ENCODE measurements at places on chromosomes 5 and 9.

GRCh38 chr5:135032999-135033861, 798 bp downstream of the PITX1 start:
- DNase-seq: peak; percentile 51

- DNase-seq: no peak
Measured at GRCh38 chr5:157446412-157446935, 13.5 kb upstream of the NIPAL4 start.

DNA sequence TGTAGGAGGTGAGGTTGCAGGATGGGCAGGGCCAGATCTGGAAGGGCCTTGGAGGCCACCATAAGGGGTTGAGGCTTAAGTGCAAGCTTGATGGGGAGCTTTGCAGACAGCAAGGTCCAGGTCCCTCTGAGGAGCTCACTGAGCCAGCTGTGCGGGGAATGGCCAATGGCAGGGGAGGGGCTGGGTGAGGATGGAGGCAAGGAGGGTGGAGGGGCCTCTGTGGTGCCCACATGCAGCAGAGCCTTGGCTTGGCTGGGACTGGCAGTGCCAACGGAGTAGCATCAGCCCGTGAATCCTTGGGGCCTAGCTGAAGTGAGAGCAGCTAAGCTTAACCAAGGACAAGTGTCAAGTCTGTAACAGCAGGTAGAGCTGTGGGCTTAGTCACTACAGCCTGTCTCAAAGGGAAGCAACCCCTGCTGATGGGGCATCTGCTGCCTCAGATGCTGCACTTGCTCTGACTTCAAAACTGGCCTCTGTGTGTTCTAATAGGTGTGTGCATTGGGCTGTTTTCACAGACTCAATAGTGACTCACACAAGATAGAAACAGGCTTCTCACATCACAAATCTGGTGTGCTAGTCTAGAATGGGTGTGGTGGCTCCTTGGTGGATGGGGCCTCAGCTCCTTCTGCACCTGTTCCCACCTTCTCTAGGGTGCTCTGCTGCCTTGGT, 16.3 kb downstream of the GALNT12 start:
- DNase-seq: no peak

GRCh38 chr5:129125819-129126218, 31.3 kb downstream of the ISOC1 start:
- peak; percentile 27 for DNase-seq

- DNase-seq: no peak
Measured at GRCh38 chr5:107594253-107595045, 76.3 kb downstream of the EFNA5 start.

DNA sequence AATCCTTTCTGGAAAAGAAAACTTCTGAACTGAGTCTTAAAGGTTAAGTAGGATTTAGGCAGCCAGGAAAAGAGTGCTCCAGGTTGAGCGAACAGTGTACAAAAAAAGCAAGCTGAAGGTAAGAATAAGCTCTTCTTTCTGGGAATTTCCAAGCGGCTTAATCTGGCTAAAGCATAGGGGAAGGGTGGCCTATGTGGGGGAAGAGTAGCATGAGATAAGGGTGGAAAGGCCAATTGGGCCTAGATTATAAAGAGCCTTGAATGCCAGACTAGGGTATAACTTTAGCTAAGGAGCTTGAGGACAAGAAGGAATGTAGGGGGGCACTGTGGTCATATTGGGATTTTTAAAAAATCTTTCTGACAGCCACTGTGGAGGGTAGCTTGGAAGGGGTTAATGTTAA, 37.3 kb upstream of the NR5A1 start:
- no peak for DNase-seq

- DNase-seq: no peak
Measured at GRCh38 chr5:43363445-43364152, 48.6 kb downstream of the CCL28 start.

DNA sequence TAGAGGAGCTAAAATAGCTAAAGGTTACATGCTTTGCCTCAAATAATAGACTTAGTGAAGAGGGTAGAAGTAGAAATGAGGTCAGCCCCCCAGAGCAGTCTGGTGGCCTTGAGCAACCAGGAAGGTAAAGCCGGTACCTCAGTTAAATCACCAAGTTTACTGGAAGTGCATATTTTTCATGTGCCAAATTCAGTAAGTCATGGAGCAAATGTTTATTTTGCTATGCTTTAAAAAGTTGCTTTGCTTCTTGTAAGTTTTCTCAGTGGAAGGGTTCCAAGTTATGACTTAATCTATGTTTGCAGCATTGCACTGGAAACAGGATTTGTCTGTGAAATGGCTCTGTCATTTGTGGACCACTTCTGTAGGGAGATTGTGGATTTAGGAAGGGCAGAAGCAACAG, 256.7 kb downstream of the ARRDC3 start:
- no peak for DNase-seq

- no peak for DNase-seq
Measured at GRCh38 chr9:115373000-115373709, 255.2 kb upstream of the TNC start.

DNA sequence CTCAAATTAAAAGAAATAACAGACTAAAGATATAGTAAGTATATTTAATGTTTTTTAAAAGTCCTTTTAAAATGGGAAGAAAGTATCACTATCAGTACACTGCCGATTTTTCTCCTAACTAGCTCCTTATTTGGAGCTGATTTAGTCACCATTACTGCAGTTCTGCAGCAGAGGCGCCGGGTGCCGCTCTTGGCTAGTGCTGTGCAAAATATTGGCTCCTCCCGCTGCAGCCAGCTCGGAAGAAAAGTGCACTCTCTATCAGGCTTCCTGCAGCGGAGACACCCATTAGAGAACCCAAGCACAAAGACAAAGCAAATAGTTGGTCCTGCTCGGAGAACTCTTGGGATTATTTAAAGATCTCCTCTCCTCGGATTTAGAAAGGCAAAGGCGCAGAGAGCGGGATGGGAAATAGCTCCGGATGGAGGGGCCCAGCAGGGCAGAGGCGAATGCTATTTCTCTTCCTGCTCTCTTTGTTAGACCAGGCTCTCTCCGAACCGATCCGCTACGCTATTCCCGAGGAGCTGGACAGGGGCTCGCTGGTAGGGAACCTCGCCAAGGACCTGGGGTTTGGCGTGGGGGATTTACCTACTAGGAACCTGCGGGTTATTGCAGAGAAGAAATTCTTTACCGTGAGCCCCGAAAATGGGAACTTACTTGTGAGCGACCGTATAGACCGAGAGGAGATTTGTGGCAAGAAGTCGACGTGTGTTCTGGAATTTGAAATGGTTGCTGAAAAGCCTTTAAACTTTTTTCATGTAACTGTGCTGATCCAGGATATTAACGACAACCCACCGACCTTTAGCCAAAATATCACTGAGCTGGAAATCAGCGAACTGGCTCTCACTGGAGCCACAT, at the start of gene PCDHGB3:
Gene PCDHGB3 (plus strand): TSS at position 249 of the 855 bp plus-strand sequence. CDS start 153 bp downstream, at position 402.
- DNase-seq: peak; percentile 57

DNA sequence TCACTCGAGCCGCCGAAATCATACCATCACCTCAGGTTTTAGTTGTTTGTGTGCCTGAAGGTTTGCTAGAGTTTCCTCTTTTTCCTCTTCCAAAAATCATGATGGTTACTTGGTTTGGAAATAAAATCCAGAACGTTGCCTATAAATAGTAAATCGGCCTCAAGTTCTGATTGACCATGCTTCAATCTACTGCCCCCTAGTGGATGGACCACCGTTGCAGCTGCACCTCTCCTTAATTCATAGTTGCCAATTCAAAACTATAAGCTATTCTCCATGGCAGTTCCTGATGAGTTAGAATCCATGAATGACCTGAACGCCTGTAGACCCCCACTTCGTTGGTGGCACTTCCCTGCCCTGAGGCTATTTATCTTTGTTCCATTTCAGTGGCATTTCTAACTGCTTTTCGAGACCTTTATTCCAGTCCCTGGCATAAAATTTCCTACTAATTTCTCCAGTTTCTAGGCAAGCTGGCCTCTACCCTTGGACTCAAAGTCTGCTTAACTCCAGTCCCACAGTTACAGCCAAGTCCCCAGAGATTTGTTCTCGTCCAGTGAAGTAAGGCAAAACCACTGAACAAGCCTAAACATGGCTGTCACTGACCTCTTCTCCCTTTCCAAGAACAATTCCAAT, 422.6 kb downstream of the EFNA5 start:
- DNase-seq: peak; percentile 40

- no peak for DNase-seq
Measured at GRCh38 chr9:4541856-4542255, 51.6 kb downstream of the SLC1A1 start.

DNA sequence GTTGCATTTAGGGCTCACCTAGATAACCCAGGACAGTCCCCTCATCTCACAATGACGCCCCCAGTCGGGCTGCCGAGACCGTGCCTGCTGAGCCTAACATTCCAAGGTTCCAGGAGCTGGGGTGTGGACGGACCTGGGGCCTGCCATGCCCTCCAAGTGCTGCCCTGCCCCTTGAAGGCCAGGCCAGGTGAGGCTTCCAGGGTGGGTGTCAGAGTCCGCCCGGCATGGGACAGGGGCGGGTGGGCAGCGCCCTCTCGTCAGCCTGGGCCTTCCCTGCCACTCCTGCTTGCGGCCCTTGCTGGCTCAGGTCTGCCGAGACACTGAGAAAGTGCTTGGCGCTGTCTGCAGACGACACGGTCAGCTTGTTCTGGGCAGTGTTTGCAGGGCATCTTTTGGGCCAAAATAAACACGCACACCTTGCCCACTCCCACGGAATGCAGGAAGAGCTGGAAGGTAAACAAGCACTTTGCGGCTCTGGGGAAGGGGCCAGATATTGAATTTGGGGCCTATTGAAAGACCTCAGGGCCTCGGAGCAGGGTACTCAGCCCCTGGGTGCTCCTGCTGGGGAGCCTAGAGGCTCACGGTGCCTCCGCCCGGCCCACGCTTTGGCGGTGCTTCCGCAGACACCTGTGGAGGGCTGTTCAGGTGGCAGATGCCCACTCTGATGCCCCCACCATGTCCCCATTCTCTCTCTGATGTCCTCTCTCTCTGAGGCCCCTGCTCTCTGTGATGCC, 4.2 kb upstream of the SCGB3A1 start:
- no peak for DNase-seq

GRCh38 chr9:2387166-2387565, 234.4 kb upstream of the VLDLR start:
- DNase-seq: no peak

DNA sequence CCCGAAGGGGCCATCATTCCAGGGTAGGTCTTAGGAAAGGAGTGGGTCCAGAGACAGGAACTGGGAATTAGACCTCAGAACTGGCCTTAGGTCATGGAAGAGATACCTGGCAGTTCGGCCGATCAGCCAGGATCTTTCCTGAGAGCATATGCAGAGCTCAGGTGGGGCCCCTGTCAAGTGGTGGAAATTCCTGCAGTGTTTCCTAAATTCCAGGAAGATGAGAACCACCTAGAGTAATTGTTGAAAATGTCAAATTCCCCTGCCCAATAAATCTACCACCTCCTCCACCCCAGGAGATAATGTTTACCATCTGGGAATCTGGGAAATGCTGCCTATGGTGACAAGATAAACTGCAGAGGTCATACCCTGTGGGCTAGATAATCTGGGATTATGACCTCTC, 14.6 kb downstream of the TMEM171 start:
- no peak for DNase-seq

GRCh38 chr5:79728396-79728795, 38.8 kb downstream of the CMYA5 start:
- no peak for DNase-seq

- DNase-seq: no peak
Measured at GRCh38 chr9:18114559-18115475, 359.1 kb upstream of the ADAMTSL1 start.

GRCh38 chr9:14379280-14379679, 65.3 kb upstream of the NFIB start:
- no peak for DNase-seq

DNA sequence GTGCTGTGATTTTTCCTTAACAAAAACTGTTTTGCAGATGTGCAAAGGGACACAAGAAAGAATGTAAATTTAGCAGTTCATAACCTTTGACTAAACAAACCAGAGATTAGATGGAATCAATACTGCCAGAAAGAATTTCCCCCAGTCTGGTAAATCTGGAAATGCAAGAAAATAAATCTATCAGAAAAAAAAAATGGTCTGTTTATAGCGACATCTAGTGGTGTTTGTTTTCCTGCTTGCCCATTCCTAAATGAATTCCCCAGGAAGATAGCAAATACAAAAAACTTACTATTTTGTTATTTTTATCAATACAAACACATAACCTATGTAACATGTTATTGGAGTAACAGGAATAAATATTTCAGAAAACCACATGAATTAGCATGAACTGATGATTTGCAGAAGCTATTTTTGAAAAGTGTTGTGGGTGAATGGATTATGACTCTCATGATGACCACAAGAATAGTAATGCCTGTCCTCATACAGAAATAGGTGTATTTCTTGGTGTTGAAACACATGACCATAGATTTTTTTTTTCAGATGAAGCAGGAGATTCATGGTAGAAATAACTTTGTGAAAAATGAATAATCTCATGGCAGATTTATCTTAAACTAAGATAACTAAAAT, 1703.8 kb downstream of the MAT2B start:
- DNase-seq: peak; percentile 21

DNA sequence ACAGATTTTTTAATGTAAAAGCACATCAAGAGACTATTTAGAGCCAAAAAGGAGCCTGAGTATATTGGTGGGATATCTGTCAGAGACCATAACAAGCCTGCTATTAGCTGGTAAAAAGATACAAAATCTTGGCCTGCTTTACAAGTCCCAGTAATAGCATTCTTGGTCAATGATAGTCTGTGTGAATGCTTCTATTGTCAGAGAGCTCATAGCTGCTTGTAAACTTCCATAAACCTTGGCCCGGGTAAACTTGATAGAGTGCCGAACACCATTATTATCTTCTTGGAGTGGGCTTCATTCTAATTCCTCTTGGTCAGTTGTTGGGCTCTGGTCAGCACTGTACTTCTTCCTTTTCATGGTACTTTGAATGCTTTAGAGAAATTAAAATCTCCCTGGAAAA, 64.0 kb downstream of the UBAP1 start:
- no peak for DNase-seq

GRCh38 chr5:71810471-71811195, 91.6 kb downstream of the CARTPT start:
- no peak for DNase-seq

- no peak for DNase-seq
Measured at GRCh38 chr9:108412755-108413154, 443.0 kb downstream of the ACTL7B start.

- no peak for DNase-seq
Measured at GRCh38 chr5:180495991-180496741, 2.0 kb downstream of the CNOT6 start.

DNA sequence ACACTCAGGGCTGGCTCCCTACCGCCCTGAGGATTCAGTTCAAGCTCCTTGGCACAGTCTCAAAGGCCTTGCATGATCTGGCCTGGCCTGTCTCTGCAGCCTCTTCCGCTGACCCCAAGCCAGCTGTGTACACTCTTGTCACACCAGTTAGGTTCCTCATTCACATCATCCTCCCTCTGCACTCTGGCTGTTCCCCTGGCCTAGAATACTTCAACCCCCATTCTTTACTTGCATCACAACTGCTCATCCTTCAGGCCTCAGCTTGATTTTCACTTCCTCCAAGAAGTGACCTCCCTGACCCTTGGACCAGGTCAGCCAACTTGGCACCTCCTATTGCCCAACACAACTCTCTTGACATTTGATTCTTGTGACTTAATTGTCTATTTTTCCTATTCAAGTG, 18.9 kb upstream of the PFDN1 start:
- DNase-seq: no peak
